Stimulated activated CD8-positive, alpha-beta memory T cell treated with anti-CD3 and anti-CD28 coated beads, Interleukin-7, amount 100 ng/mL, for 1 hour (primary cell): ENCODE measurements at places on chromosomes 12 and 14.

GRCh38 chr14:22428700-22429291, 160.2 kb downstream of the DAD1 start:
- no peak for DNase-seq

- DNase-seq, result no peak
Observed at GRCh38 chr14:89198544-89199329, 218.3 kb downstream of the FOXN3 start.

- no peak for DNase-seq
Observed at GRCh38 chr14:65077318-65077717, 25.0 kb downstream of the MAX start.

- no peak for DNase-seq
Observed at GRCh38 chr14:101953151-101953550, 11.2 kb upstream of the DYNC1H1 start.

DNA sequence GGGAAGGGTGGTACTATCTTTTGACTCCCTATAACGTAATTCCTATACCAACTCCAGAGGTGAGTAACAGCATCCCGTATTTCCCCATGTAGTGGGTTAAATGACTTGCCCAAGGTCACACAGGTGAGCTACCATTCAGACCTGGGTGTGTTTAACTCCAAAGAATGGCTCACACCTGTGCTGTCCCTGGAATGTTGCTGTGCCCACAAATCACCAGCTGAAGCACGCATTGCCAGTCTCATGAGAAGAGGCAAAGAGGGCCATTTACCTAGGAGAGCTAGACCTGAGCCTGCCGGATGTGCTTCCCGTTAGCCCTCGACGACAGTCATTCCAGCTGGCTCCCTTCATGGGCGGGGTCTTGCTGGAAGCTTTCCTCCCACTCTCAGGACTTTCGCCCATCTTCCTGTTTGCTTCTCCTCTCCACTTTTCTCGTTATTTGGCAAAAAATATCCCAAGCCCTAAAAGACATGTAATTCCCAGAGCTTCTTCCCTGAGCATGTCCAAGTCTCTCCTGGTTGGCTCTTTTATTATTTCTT, 106.6 kb upstream of the VASH1 start:
- no peak for DNase-seq

DNA sequence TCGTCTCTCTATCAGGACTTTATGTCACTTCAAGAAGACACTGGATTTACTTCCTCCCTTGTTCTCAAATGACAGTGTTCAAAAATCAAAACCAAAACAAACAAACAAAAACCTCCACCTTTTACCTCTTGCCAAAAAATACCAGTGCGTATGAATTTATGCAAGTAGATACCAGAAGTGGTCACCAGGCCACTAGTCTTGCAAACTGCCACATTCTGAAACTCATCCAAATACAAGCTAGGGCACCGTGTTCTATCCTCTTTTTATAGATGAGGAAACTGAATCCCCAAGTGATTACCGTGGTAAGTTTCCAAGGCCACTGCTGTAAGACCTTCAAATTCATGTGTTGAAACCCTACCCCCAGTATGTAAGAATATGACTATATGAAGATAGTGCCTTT, 343.9 kb upstream of the KITLG start:
- no peak for DNase-seq

DNA sequence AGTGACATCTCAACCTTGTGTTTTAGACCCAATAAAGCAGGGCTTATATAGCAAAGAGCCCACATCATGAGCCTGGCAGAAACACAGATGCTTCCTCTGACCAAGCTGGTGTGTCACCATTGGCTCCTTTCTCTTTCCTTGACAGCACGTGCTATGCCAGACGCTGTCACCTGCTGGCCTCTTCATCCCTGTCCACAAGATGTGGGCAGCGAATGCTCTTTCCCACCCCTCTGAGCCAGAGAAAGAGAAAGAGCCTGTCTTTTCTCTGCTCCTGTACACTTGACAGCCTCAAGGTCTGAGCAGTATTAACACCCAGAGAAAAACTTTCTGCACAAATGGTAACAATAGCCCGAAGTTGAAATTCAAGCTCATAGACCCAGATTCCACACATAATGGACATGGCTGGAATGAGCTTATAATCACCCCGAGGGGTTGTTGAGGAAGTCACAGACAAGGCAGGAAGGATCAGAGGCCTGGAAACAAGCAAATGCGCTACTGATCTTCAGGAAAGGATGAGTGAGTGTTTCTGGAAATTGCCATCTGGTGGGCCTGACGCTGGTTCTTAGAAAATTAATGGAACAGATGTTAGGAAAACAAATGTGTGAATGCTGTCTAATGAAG, 8.9 kb downstream of the TGFB3 start:
- DNase-seq, result no peak

- DNase-seq, result no peak
Observed at GRCh38 chr12:121780429-121780828, 13.1 kb downstream of the RHOF start.

DNA sequence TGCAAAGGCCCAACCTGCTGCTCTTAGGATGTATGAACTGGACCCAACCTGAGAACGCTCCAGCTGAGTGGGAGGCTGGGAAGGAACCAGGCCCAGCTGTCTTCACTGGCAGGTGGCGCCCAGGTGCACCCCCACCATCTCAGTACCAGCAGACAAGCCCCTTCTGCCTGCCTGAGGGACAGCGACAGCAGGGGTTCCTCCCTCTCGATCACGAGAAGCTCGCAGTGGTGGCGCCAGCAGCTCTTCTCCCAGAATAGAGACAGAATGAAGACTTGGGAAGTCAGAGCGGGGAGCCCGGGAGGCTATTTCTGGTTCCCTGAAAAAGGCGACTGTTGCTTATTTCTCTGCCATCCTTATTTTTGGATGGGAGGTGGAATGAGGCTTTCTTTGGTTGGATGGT, 46.5 kb downstream of the CHGA start:
- no peak for DNase-seq

- DNase-seq, result no peak
Observed at GRCh38 chr14:63542231-63542999, 762 bp downstream of the PPP2R5E start.

DNA sequence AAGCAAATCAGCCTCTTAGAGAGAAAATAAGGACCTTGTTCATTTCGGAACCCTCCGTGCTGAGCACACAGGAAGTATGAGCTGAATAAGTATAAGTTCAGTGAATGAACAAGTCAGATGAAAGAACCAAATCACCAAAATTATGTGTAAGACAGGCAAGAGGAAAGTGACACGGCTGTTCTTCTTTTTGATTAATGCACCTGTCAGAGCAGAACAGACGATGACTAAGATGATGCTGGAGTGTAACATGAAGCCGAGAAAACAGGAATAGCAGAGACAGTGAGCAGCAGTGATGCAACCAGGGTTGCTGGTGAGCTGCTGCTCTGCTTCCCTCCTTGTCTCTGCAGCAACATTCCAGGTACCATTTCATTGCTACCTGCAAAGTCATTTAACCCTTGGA, 861.1 kb downstream of the GALC start:
- DNase-seq, result no peak

DNA sequence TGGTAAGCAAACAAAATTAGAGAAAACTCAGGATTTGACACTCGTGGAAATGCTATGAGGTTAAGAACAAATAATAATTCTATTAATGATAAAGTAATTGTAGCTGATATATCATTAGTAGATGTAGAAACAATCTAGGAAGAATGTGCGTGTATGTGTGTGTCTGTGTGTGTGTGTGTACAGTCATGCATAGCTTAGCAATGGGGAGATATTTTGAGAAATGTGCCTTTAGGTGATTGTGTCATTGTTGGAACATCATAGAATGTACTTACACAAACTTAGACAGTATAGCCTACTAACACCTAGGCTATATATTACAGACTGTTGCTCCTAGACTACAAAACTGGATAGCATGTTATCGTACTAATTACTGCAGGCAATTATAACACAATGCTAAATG, 5.3 kb downstream of the CLEC2A start:
- no peak for DNase-seq

DNA sequence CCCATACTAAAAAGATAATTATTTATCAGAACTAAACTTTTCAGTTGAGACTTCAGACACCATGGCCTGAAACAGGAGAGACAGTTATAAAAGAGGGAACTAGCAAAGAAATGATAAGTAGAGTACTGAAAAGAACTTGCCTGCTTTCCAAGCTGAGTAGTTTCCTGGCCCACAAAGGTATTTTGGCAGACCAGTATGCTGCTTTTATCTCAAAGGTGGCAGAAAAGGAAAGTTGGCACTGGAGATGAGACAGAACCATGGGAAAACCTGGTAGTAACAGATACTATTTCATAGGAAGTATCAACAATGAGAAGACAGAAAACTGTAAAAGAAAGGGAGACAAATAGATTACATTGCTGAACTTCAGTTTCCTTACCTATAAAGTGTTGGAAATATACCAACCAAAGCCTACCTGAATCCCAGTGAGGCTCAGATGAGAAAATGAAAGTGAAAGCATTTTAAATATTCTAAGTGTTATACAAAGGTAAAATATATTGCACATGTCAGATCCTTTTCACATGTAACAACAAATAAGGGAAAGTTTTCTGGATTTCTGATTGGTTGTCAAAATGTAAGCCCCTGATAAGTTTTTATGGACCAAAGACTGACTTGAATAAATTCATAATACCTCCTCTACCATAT, 155.3 kb upstream of the FSCB start:
- DNase-seq, result no peak

DNA sequence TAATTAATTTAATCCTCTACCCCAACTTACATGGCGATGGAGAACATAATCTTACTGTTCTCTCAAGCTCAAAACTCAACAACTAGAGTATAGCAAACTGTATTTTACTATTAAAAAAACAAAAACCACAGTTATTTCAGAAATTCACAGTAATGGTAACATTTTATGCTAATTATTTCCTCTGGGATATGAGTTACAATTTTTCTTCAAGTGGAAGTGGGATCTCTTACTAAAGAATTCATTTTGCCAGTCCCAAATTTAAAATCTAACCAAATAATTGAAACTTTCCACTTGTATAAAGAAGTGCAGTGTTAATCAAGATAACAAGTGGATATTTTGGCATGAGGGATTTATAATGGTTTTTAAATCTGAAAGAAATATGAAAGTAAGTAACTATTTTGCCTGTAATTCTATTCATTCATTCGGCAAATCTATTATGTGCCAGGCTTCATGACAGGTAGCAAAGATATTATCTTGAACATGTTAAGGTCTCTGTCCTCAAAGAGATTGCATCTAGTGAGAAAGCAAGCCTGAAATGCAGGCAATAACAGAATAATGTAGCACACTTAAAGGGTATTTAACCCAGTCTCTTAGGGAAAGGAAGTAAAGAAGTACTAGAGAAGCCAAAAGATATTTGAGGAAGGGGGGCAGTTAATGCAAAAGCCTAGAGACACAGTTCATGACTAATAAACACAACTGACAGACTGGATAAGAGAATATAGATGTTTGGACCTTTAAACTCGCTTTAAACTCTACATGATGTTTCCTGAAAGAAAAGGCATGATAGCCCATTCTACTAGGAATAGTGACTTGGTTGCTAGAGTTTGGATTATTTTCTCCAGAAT, 44.0 kb downstream of the TAOK3 start:
- no peak for DNase-seq

DNA sequence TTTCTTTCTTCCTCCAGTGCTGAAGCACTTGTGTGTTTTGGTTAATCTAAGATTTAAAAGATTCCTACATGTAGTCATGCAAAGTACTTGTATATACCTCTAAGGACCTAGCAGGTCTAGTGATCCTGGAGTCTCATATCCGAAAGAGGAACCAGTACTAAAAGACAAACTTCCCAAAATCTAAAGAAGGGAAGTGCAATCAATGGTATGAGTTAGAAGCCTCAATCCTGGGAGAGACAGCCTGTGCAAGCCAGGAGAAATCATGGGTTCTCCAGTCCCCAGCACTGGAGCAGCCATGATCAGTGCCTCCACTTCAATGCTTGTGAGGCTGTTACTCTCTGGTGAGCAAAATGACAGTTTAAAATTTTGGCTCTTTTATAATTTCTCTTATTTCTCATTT, 277.4 kb downstream of the DAD1 start:
- DNase-seq, result no peak

DNA sequence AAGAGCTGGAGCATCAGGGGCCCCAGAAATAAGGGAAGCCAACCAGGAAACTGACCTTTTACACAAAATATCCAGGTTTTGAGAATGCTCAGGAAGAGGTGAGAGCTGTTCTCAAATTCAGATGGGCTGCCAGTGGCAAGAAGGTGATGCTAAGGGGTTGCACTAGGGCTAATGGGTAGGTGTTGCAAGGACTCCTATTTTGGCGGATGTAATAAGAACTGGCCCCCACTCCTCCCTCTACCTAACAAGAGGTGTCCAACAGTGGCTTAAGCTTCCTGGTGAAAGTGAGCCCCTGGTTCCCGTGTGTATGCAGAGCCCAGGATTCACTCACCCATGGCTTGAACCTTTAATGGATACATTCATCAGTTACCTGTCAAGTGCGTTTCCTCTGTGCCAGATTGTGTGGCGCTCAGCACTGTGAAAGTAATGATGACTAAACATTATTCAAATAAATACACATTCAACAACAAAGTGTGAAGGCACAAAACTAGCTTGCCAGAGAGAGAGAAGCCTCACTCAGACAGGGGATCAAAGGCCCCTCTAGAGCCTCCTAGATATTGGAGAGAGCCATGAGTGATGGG, 705 bp upstream of the CHGA start:
- no peak for DNase-seq

DNA sequence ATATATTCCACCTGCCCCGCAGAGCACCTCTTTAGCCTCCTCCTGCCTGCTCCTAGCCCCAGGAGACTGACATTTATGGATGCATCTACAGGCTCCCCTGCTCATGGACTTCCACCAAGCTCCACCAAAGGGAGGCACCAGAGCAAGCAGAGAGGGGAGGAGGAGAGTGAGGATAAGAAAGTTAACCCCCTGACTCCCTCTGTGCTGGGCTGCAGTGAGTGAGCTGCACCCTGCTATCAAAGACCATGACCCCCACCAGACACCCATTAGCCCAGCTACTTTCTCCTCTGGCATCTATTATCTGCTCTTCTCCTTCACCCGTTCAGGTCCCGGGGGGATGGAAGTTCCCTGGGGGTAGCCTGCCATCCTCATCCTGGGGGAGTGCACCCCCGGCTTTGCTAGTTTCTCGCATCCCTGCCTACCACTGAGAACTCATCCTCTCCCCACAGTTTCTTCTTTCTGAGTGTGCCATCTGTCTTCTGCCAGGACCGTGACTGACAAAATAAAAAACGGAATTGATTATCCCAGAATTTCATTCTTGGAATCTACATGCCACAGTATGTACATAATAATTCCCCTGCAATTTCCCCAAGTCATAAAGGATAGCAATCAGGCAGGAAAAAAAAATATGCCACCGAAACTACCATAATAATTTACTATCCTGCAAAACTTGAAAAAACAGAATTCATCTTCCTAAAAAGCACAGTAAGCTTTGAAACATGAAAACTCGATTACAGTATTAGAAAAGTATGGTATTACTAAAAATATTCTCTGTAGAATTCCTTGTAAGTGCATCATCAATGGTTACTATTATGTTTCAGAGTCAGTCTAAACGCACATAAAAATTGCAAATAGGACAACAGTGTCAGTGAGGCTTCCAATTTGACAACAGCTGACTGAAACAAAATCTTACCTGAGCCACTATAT, 45.2 kb downstream of the FOXN3 start:
- no peak for DNase-seq

- DNase-seq, result no peak
Observed at GRCh38 chr14:91723501-91723900, 8.4 kb downstream of the CATSPERB start.

GRCh38 chr14:23931721-23932289, 21.8 kb upstream of the DHRS4 start:
- DNase-seq, result no peak
